Activated effector memory CD4-positive, alpha-beta T cell treated with anti-CD3 and anti-CD28 coated beads, Interleukin-2, amount 50 U/mL, for 16 hours (primary cell): ENCODE measurements at places on chromosomes 7 and 10.

- DNase-seq: no peak
These were observed 14.6 kb upstream of the NME8 start for GRCh38 chr7:37833818-37834146.

- no peak for DNase-seq
These were observed 58.3 kb downstream of the MKX start for GRCh38 chr10:27687326-27687725.

DNA sequence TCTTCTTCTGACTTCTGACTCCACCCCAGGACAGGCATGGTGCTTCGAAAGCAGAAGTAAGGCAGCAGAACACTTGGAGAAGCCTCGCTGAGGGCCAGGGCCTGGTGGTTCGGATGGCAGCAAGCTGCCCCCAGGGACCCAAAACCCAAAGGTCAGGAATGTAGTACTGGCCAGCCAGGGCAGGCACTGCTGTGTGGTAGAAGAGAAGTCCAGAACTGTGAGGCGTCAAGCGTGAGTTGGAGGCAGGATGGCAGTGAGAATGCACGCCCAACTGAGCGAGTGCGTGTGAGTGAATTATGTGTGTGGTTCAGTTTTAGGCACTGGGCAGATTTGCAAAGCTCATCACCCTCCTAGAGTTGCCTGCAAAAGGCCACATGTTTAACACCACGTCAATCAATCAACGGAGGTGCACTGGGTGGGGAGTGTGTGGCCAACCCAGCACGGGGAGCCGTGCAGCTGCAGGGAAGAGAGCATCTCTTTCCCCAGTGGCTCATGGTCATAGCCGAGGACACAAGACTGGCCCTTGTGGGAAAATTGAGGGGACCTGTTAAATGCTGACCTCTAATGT is 144.3 kb downstream of the KCNMA1 start:
- no peak for DNase-seq

DNA sequence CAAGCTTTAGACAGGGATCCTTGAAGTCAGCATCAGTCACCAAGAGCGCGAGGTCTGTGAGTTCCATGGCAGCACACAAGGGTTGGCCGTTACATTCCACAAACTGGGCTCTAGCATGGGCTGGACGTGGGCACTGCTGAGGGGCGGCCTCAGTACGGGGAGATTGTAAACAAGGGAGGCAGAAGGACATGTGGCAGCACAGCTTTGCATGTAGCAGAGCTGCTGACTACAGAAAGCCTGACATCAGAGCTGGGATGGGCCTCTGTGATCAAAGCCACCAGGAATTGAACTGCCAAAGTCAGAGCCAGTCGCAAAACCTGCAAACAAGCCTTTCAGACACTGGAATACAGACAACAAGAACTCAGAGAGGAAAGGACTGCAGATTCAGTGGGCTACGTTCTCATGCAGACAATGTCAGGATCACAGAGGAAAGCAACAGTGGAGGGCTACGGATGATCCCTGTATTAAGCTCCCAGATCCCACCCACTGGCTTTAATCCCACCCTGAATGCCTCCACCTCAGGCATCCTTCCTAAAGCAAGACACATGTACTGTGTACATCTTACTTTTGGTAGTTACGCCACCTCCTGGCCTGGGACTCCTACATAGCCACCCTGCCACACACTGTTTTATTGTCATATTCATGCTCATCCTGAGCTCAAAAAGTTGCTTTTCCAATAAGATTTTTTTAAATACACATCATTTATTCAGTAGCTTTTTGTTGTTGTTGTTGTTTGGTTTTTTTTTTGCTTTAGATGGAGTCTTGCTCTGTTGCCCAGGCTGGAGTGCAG is 291.1 kb upstream of the IMMP2L start:
- no peak for DNase-seq

DNA sequence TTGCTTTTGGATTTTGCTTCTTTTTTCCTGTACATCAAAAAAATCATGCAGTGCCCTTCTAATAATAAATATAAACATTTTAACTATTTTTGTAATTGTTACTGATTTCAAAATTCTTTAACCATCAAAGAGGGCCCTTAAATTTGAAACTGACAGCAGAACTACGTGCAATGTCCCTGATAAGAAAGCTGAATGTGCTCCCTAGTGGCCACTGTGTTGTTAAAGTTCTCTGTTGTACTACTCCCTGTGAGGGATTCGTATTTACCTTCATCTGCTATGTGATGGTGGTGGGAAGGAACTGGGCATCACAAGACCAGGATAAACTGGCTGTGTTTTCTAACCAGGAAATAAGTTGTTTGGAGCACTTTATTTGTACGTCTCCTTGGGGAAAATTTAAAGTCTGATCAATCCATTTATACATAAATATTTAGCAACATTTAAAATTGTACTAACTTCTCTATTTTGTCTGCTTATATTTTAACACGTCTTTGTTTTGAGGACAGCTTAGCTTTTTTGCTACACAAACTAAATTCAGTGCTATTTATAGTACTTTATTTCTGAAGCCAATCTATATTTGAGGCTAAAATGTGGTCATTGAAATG is 322.4 kb downstream of the HGF start:
- DNase-seq: no peak

GRCh38 chr7:156218544-156219306 is 406.5 kb upstream of the SHH start:
- no peak for DNase-seq

GRCh38 chr7:22066522-22066921 is 120.8 kb upstream of the CDCA7L start:
- no peak for DNase-seq

DNA sequence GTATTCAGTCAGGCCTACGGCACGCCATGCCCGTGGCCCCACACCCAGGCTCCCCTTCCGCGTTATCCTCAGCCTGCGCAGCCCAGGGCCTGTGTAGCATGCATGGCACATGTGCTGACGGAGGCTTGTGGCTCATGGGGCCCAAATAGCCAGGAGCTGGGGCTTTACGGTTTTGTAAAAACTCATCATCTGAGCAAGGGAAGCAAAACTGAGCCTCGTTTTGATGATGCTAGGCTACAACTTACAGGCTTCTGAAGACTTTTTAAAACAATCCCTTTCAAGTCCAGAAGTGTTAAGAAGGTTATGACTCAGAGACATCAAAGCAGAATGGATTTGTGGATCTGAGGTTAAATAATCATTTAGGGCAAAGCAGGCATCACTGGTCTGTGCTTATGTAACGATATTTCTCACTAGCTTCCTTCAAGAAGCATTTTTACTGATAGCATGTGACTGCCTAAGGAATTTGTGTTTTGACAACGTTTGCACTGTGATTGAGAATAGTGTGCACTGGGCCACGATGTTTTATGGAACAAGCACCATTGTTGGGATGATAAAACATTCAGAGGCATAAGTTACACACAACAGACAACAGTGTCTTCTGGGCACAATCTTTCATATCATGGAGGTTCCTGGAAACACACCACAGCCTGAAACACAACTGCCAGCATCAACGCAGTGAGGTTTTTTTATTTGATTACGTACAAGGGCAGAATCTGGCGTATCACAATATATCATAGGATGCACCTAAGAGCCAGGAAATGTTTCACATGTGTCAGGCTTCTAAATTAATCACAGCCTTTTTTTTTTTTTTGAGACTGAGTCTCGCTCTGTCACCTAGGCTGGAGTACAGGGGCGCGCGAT is 274.3 kb downstream of the CCDC3 start:
- no peak for DNase-seq

- no peak for DNase-seq
These were observed 1.5 kb downstream of the TMEM184A start for GRCh38 chr7:1554333-1555045.

GRCh38 chr7:131607291-131608115 is 51.1 kb upstream of the PODXL start:
- DNase-seq: no peak

- DNase-seq: no peak
These were observed 69.5 kb upstream of the PPIF start for GRCh38 chr10:79277579-79278269.

DNA sequence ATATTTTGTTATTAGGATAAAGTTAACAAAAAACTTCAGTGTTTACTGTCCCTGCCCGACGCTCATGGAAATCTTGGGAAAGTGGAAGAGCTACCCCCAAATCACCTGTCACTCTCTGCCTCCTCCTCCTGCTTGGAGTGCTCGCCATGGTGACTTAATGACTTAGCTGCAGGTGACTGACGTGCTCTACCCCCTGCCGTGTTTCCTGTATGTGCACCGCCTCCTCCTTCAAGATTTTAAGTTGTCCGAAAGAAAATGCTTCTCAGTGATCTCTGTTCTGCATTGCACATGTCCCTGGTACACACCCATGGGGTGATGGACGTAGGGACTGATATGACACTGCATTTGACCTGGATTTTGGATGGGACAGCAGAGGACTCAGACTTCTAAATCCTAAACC is 338.8 kb upstream of the SHH start:
- DNase-seq: no peak

- no peak for DNase-seq
These were observed 109.8 kb downstream of the GLI3 start for GRCh38 chr7:42127232-42127622.

DNA sequence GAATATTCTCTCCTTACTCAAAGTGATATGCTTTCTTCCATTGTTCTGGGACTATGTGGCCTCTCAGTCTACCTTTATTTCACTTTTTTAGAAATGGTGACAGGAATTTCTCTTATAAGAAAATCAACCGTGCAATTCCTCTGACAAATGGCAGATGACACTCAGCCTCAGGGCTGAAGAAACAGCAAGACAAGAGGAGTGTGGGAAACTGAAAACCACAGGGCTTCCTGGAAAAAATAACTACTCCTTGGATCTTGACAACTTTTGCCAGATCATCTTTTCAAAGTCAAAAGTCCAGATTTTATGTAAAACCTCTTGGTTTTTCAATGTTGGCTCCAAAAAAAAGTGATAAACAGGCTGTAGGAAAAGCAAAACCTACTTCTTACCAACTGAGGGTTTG is 121.5 kb downstream of the TYW1B start:
- DNase-seq: no peak

- no peak for DNase-seq
These were observed 14.0 kb downstream of the TMEM130 start for GRCh38 chr7:98855610-98856422.

DNA sequence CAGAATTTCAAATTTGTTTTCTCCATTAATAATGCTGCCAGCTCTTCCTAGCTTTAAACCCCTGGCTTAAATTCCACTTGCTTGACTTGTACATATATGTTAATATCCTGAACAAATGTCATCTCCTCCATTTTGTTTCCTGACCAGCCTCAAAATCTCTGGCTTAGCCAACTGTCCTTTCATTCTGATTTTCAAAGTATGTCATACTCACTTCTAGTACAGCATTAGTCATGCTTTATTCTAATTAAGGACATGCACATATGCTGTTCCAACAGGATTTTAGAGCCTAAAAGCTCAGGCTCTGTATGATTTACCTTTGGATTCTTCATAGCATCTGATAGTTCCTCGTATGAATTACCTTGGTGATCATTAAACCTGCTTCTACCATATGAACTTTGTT is 158.3 kb downstream of the ZNF438 start:
- no peak for DNase-seq

DNA sequence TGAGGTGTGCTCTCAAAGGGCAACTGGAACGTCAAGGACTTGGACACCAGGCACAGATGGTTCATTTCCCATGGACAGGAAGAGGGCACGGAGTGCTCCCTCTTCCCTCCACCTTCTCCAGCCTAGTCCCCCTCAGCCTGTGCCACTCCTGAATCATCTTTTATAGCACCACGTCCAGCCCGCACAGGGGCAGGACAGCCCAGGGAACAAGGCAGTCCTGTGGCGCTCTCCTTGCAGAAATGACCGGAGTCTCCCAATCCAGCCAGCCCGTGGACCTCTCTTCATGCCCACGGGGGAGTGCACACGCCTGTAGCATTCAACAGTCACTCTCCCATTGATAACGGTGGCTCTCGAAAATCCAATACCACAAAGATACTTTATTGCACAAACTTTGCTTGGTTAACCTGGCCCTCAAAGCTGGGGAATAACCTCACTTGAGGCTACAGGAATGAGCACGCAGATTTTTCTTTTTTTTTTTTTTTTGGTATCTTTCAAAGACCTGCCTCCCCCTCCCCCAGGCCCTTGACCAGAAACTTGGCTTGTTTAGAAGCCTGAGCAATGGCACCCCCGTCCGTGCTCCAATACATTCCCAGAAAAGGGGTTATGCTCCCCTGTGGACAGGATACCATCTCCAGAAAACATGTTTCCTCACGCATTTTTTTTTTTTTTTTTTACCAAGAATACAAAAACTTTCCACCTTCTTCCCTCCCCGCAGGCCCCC is 733 bp downstream of the PRKCQ start:
- DNase-seq: peak; percentile 70

DNA sequence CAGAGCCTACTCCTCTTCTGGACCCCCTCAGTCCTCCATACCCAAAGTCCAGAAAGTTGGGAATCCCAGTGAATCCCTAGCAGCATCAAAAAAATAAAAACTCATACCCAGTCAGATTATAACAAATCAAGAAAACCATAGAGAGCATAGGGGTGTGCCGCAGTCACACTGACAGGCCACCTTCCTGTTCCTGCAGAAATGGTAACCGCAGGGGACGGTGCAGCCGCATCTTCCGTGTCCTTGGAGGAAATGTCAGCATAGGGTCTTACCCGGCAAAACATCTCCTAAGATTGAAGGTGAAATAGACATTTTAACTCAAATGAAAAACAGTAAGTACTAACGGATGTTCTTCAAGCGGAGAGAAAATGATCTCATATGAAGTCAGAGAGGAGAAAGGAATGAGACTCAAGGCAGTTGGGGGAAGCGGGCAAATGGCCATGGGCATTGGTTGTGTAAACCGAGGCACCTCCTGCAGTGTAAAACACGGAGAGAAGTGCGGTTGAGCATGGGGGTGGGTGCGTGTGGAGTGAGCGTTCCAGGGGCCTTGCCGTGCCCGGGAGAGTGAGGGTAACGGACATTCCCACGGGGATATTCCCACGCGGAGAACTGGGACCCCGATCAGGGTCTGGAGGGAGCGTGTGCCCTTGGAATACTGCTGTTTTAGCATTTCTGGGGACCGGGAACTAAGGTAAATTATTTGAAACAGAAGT is 110.8 kb downstream of the NKX6-2 start:
- peak; percentile 51 for DNase-seq

- no peak for DNase-seq
These were observed 87.9 kb downstream of the KMT2E start for GRCh38 chr7:105101864-105102263.

- no peak for DNase-seq
These were observed 13.1 kb downstream of the SMKR1 start for GRCh38 chr7:129515381-129515780.

DNA sequence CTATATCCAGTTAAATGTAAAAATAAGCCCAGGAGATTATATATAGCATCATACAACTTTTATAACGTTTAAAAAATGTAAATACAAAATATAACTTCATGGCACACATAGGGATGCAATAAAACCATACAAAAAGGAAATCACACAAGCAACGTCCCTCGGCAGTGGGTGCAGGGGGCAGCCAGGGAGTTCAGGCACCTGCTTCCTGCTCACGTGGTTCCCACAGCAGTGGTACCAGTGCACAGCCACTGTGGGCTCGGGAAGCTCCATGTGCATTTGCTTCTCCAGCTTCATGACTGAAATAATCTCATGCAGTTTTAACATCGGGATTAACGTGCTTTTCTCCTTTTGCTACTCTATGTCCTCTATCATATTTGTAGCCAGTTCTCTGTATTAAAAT is 255.5 kb upstream of the CXCL12 start:
- DNase-seq: no peak

- peak; percentile 91 for DNase-seq
These were observed 1.9 kb upstream of the SH2D4B start for GRCh38 chr10:80535671-80536360.
